A549 treated with dexamethasone at 1 μM for 4 hours (cell line): ENCODE measurements at places on chromosomes 7 and 10. TPM values are rescaled to one million over a fixed set of nuclear protein-coding genes. Genes with fewer than 3 reads are reported as not detected.

SPDYE1 gene
- total RNA-seq: not detected in 5 replicates

OR9A2 gene
- total RNA-seq: not detected in 5 replicates

SSBP1 gene
- total RNA-seq: 280 to 363 TPM (median 299 TPM) in 5 replicates

SPDYE2 gene
- total RNA-seq: not detected in 5 replicates

MAPK8 gene
- 27.3 to 39.0 TPM (median 34.2 TPM) in 5 replicates for total RNA-seq

CACUL1 gene
- 8.6 to 18.4 TPM (median 15.9 TPM) in 5 replicates for total RNA-seq

CCDC146 gene
- total RNA-seq: 0.40 to 0.88 TPM (median 0.60 TPM) in 5 replicates

FAS gene
- 28.0 to 31.4 TPM (median 30.5 TPM) in 5 replicates for total RNA-seq

FEZF1 gene
- not detected in 5 replicates for total RNA-seq

MYO1G gene
- total RNA-seq: 0.14 to 0.33 TPM (median 0.26 TPM) in 5 replicates

COL28A1 gene
- total RNA-seq: 0.43 to 0.85 TPM (median 0.60 TPM) in 5 replicates

SEMA3D gene
- total RNA-seq: 0.04 to 0.10 TPM (median 0.07 TPM) in 5 replicates

OPN4 gene
- 0.04 TPM in 1 of 5 replicates, not detected in the others for total RNA-seq

AOAH gene
- 0.11 to 0.16 TPM in 2 of 5 replicates, not detected in the others for total RNA-seq

IFIT2 gene
- total RNA-seq: 1.4 to 2.6 TPM (median 1.8 TPM) in 5 replicates

CHST15 gene
- 6.3 to 8.9 TPM (median 8.0 TPM) in 5 replicates for total RNA-seq

ZNF488 gene
- 10.6 to 13.9 TPM (median 13.1 TPM) in 5 replicates for total RNA-seq

AKAP9 gene
- total RNA-seq: 11.8 to 16.9 TPM (median 15.3 TPM) in 5 replicates

MALRD1 gene
- total RNA-seq: not detected in 5 replicates

RBP3 gene
- not detected in 5 replicates for total RNA-seq

TMEM176B gene
- 0.12 to 0.22 TPM (median 0.14 TPM) in 3 of 5 replicates, not detected in the others for total RNA-seq

PON1 gene
- 0.64 to 0.88 TPM (median 0.73 TPM) in 5 replicates for total RNA-seq

CELF2 gene
- 0.03 to 0.08 TPM (median 0.07 TPM) in 5 replicates for total RNA-seq

SPDYE2B gene
- not detected in 5 replicates for total RNA-seq

SPDYE6 gene
- not detected in 5 replicates for total RNA-seq
